ENCODE measurements at places on chromosomes 5 and 9.

DNA sequence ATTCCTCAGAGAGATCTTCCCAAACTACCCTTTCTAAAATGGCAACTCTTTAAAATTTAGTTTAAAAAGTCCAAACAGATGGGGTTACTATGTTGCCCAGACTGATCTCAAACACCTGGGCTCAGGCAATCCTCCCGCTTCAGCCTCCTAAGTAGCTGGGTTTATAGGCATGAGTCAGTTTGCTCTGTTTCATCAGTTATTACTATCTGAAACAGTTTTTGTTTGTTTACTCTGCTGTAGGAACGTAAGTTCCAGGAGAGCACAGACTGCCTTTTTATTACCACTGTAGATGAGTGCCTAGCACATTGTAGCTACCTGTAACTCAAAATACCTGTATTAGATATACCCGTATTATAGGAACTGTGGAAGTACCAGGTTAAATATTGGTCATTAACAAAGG, 89.4 kb downstream of the UHRF2 start:
- no peak for DNase-seq

GRCh38 chr9:127386249-127386648, 10.7 kb upstream of the SLC2A8 start:
- DNase-seq, result no peak

- DNase-seq, result no peak
These were observed 31.5 kb upstream of the SGCD start for GRCh38 chr5:156295431-156295830.

- no peak for DNase-seq
These were observed 602.6 kb downstream of the TLR4 start for GRCh38 chr9:118306801-118307200.

DNA sequence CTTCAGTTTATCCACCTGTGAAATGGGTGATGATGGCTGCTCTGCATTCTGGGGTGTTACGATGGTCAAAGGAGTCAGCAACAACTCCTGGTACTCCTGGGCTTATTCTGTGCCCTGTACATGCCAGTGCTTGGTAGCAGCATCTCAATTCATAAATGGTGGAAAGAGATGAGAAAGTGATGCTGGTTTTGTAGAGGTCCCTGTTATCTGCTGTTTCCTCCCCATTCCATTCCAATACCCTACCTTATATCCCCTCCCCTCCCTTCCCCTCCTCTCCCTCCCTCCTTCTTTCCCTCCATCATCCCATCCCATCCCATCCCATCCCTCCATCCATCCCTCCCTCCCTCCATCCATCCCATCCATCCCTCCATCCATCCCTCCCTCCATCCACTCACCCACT, 19.1 kb downstream of the BOD1 start:
- DNase-seq, result no peak

DNA sequence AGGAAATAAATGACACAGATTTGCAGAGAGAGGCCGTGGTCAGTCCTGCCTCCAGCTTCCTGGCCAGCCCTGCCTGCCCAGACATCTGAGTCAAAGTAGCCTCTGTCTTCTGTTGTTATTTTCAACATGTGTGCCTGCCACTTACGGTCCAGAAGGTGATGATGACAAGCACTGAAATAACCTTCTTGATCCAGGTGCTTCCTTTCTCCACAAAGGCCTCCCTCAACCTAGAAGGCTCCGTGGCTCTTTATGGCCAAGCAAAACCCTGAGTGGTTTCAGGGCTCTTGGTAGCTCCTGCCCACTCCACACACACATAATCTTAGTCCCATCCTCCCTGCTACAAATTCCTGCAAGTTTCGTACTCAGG, 34.1 kb upstream of the SLC6A19 start:
- no peak for DNase-seq

DNA sequence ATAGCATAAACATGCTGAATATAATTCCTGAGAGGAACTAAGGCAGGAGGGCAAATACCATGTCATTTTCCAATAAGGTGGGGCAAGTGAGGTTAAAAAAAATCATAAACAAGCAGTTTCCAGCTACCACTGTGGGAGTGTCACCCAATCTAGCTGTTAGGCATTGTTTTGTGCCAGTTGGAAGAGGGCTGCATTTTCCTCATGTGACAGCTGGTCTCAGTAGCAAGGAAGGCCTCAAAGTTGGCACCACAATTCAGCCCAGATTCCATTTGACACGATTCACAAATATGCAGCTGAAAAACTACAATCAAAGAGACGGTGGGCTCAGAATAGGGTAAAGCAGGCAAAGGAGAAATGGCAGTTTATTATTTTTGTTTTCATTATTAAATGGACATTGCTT, 636.1 kb downstream of the KIF4B start:
- no peak for DNase-seq

DNA sequence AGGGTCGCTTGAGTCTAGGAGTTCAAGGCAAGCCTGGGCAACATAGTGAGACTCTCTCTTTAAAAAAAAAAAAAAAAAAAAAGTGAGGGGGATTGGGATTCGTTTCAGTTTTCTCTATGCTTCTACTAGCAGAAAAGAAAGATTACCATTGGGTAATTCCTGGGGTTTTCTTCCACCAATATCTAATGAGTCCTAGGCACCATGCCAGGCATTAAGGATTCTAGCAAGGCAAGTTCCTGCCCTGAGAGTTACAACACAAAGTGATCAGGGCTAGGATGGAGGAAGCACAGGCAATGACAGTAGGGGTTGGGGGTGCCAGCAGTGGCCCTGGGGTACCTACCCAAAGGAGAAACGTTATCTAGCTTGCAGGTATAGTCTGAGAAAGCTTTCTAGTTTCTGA, 90.8 kb downstream of the PCDH1 start:
- no peak for DNase-seq

DNA sequence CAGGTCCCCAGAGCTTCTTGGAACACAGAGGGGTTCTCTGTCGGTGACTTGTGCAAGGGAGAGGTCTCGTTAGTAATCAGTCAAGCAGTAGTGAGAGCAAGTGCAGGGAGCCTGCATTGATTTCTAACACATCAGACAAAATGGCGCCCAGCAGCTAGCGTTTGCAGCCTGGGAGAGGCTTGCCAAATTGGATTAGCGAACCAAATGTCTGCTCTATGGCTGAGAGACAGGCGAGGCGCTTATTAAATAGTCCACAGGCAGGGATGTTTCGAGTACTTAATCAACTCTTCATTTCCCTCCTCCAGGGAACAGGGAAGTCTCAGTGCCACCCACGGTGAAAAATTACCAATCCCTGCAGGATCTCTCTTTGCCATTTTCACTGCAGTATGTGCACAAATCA, 131.4 kb upstream of the SHB start:
- no peak for DNase-seq

DNA sequence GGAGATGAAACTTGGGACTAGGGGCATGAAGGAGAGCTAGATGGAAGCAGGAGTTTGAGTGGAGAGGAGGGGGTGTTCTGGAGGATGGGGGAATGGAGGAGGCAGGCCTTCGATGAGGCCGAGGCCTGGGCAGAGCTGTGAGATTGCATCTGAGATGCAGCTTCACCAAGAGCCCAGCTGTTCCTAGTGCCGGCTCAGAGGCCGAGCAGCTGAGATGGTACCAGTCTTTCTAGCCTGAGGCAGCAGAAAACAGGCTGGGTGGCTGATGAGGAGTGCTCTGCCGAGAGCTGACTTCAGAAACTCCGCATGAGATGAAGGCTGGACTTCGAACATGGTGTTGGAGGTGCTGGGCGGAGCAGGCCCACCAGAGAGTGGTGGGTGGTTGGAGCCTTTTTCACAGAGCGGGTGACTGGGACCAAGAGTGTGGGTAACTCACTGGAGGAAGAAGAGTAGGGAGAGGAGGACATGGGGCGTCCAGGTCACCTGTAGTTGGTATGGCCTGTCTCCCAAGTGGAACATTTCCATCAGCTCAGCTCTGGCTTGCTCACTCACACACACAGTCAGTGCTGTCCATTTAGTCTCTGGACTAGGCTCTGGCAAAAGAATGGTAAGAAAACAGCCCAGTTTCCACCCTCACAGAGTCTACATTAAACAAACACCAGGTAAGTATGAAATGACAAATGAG, 54.7 kb downstream of the TMOD1 start:
- peak; percentile 25 for DNase-seq

DNA sequence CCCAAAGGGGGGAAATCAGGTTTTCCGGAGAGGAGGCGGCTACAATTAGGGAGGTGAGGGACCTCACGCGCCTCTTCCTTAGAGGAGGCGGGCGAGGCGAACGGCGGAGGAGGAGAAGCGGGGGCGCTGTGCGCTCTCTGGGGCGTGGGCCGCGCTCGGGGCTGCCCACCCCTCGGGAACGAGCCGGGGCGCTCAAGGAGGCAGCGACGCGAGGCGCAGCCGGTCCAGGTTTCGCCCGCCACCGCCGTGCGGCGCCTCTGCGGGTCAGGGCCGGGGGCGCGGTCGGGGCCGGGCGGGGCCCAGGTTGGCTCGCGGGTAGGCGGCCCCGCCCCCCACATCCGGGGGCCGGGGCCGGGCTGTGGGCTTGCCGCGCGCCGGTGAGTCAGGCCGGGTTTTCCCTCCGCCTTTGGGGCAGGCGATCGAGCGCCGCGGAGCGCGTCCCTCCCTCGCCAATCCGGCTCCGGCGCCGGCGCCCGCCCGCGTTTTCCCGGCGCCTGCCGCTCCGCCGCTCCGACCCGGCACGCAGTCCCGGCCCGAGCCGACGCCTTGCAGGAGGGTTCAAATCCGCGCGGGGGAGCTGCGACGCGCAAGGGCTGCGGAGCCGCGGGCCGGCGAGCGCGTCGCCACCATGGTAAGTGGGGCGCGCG, at the start of gene N4BP3:
Gene N4BP3, plus strand, starts transcription at position 392 of the 647 bp plus-strand sequence. CDS start 6,052 bp downstream, outside the sequence.
- DNase-seq, result peak; percentile 79

GRCh38 chr5:20832204-20833080, 844.4 kb upstream of the CDH18 start:
- DNase-seq, result no peak

DNA sequence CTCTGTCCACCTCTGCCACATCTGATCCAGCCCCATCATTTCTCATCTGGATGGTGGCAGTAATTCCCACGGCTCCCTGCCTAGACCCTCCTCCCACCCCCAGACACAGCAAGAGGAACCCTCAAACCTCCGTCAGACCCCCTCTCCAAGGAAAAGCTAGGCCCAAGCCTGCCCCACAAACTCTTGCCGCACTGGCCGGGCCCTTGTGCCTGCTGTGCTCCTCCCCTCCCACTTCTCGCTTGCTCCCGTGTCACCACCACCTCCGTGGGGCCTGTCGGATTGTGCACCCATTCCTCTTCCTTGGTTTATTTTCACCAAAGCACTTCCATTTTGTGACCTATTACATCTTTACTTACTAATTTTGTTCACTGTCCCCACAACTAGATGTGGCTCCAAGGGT, 14.2 kb downstream of the BARX1 start:
- no peak for DNase-seq

DNA sequence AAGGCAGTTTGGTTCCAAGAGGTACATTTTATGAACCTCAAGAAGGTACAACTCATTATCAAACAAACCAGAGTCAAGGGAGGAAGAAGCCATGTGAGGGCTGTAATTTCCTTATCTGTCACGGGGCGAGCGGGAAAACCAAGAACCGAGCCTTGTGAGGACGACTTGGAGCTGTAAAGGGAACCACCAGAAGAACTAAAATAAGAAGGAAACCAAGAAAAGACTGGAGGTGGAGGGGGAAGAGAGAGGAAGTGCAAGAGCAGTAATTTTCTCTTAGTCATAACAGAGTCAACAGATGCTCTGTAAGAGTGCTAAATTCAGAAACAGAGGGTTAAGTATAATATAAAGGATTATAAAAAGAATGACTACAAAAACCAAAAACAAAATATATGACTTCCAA, 127.1 kb downstream of the DIRAS2 start:
- DNase-seq, result no peak

DNA sequence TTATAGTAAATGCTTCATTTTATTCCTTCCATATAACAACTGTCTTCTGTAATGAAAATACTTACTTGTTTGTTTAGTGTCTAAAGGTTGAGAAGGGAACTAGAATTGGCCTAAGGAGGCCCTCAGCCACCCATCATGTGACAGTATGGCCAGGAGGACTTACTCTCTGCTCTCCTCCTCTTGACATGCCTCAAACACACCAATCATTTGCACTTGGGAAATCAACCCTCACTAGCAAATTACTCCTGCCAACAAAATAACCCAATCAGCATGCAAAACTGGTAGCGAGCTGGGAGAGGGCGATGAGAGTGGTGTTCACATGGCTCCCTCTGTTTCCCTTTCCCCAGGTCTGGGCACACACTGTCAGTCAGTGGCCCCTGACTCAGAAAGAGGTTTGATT, 58.6 kb upstream of the MEF2C start:
- no peak for DNase-seq

DNA sequence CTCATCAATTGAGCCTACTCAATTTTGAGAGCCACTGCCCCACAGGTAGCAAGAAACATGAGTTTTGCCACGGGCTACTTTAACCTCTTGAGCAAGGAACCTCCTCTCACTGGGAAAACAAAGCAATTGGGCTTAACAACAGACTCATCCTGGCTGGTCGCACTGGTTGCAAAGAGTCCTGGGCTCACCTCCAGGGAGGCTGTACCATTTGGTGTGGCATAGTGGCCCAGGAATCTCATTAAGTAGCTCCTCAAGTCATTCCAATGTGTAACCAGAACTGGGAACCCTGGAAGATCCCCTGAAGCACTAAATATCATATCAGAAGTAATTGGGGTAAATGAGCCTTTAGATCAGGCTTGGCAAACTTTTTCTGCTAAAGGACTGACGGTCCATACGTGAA, 78.5 kb downstream of the MYO10 start:
- DNase-seq, result no peak

GRCh38 chr9:22975951-22976350, 529.3 kb downstream of the DMRTA1 start:
- no peak for DNase-seq

DNA sequence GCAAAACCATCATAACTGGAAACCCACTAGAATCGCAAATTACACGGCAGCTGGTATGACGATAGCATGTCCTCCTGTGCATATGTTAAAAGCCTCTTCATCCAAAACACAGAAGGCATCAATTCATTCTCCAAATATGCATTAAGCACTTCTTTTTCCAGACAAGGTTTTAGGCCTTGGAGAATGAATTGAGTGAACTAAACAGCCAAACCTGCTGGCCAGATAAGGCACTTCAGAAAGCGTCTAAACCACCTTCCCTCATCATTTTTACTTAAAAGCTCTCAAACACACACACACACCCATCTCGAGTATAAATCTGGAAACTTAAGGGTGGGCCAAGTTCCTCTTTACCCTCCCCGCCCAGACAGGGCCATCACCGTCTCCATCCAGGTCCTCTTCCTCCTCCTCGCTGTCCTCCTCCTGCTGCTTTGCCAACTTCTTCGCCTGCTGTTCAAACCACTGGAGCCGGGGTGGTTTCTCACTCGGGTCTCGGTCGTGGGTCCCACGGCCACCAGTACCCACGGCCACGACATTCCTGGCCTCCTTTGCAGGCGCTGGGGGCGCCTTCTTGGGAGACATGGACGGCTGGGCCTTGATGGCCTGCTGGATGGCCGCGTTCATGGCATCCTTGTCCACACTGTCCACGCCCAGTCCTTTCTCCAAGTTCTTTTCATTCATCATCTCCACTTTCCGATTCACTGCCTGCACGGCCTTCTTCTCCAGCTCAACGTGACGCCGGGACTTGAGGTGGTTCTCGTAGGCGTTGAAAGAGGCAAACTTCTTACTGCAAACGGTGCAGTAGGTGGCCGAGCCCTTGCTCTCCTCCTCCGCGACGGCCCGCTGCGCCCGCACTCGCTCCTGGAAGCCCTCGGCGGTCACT, 696 bp downstream of the ZNF622 start:
- peak; percentile 68 for DNase-seq
